ENCODE measurements at places on chromosomes 1 and 21. TPM values are rescaled to one million over a fixed set of nuclear protein-coding genes. Genes with fewer than 3 reads are reported as not detected.

- DNase-seq, result no peak
Measured at GRCh38 chr1:1143636-1144035, 27.7 kb upstream of the C1orf159 start.

GRCh38 chr1:119466445-119466844 lies 40.6 kb upstream of the HSD3B1 start:
- DNase-seq, result no peak

DNA sequence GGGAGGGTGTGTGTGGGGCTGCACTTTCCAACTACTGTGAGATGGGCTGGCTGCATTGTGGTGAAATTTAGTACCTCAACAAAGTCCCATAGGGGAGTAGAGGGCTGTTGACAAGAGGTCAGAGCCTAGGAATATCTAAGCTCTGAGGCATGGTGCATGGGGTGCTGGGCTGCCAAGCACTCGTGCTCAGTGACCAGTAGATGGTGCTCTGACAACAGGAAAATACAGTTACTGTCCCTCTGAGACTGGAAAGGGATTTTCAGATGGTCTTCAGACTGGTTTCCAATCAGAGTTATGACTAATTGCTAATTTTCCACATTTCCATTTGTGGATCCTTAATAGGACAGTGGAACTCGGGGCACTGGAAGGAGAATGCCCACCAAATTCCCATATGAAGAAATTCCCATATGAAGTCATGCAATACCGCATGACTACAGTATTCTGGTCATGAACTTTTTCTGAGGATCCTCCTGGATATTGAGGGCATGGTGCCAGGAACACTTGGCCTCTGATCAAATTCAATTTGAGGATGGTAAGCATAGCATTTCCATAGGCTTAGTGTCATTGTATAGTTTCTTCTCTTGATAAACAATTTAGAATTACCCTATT lies 4.1 kb upstream of the CACNA1E start:
- DNase-seq, result peak; percentile 47

- DNase-seq, result peak; percentile 58
Measured at GRCh38 chr1:31976401-31976800, 37.3 kb upstream of the KHDRBS1 start.

GRCh38 chr1:17120962-17121837 lies 1.9 kb upstream of the PADI2 start:
- DNase-seq, result no peak

GRCh38 chr1:200302192-200302920 lies 107.5 kb downstream of the ZNF281 start:
- DNase-seq, result peak; percentile 34

- no peak for DNase-seq
Measured at GRCh38 chr1:175320804-175321203, 128.2 kb upstream of the KIAA0040 start.

Gene FCN3
- not detected for polyA plus RNA-seq

Gene CD1D
- 3.7 TPM for polyA plus RNA-seq

Gene THEMIS2
- polyA plus RNA-seq, result 1.8 TPM
